ENCODE measurements at places on chromosomes 6 and 20.

GRCh38 chr6:127813699-127814027 lies 87.2 kb downstream of the THEMIS start:
- no peak for DNase-seq

GRCh38 chr6:31945507-31946369 lies at the start of gene CFB:
Gene CFB, plus strand, starts transcription at chr6:31946095. Its CDS starts 127 bp downstream, at chr6:31946222.
- DNase-seq: no peak

- DNase-seq: no peak
Observed at GRCh38 chr20:11235058-11235457, 561.3 kb upstream of the JAG1 start.

- no peak for DNase-seq
Observed at GRCh38 chr20:8940326-8940725, 128.6 kb upstream of the PLCB4 start.

- DNase-seq: no peak
Observed at GRCh38 chr6:119148098-119148824, 69.8 kb upstream of the FAM184A start.

DNA sequence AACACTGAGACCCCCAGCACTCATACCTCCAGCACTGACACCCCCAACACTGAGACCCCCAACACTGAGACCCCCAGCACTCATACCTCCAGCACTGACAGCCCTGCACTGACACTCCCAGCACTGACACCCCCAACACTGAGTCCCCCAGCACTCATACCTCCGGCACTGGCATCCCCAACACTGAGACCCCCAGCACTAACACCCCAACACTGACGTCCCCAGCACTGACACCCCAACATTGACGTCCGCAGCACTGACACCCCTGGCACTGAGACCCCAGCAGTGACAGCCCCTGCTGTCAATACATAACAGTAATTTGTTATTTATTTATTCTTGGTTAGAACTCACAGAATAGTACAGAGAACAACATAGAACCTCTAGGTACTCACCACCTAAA lies 58.0 kb downstream of the ERMARD start:
- no peak for DNase-seq

GRCh38 chr6:141026504-141026903 lies 1106.2 kb upstream of the GJE1 start:
- no peak for DNase-seq

DNA sequence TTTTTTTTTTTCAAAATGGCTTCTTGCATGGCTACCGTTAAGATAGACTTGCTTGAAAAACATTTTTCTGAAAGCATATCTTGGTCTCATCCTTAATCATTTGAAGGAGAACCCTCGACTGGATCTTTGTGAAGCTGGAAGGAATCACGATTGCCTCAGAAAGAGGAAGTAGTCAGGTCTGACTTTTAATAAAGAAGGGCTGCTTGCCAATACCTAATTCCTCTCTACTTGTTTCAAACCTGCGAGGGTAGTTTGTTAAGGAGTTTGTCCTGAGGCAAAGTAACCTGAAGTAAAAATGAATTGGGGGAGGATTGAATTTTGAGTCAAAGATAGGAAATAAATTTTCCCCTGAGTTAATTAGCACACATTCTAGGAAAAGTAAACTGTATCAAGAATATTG lies 288.1 kb upstream of the MAP3K7 start:
- no peak for DNase-seq

DNA sequence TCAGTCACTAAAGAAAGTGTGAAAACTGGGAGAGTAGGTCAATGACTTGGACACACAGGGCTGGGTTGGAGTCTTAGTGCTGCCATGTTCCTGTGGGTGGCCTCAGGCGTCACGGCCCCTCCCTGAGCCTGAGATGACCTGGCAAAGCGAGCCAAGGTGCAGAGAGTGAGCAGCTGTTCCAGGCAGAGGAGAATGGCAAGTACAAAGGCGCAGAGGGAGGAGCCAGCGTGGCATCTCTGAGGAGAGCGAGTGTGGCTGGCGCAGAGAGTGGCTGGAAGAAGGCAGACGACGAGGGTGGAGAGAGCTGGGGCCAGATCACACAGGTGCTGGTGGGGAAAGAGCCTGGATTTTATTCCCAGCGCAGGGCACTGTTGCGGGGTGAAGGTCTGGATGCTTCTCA lies 20.6 kb upstream of the CHMP4B start:
- DNase-seq: no peak

DNA sequence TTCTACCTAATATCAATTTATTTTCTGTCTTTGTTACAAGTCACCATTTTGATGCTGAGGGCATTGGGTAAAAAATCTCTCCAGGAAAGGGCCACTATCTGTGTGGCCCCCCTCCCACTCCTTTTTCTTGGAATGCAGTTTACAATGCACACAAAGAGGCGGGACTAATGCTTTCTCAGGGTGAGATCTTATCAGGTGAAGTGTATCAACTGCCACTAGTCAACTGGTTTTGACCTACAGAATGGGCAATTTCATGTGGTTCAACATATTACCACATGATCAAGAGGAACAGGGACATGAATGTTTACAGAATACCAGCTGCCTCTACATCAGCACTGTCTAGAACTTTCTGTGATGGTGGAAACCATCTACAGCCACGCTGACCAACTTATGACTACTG lies 3.7 kb downstream of the RRBP1 start:
- no peak for DNase-seq

- no peak for DNase-seq
Observed at GRCh38 chr20:8523684-8524083, 391.6 kb downstream of the PLCB1 start.

GRCh38 chr6:167831281-167831828 lies 4.6 kb downstream of the AFDN start:
- DNase-seq: no peak

- no peak for DNase-seq
Observed at GRCh38 chr6:122207794-122208193, 191.7 kb upstream of the HSF2 start.

DNA sequence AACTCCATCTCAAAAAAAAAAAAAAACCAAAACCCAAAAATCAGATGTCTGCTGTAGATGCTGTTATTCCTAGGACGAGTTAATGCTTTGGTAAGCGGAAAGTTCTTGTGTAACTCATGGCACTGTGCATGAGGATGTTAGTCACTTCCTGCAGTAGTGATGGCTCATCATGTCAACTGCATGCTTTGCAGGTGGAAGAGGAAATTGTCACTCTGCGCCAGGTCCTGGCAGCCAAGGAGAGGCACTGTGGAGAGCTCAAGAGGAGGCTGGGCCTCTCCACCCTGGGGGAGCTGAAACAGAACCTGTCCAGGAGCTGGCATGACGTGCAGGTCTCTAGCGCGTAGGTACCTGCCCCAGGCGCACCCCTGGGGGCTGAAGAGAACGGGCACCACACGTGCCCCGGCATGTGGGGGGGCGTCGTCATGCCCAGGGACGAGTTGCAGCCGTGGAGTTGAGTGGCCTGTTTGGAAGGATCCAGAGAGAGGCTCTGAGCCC lies 8.5 kb downstream of the TPD52L2 start:
- DNase-seq: peak; percentile 22

- no peak for DNase-seq
Observed at GRCh38 chr6:139613496-139613895, 239.0 kb upstream of the CITED2 start.

- DNase-seq: no peak
Observed at GRCh38 chr6:95117236-95117635, 460.1 kb upstream of the MANEA start.

DNA sequence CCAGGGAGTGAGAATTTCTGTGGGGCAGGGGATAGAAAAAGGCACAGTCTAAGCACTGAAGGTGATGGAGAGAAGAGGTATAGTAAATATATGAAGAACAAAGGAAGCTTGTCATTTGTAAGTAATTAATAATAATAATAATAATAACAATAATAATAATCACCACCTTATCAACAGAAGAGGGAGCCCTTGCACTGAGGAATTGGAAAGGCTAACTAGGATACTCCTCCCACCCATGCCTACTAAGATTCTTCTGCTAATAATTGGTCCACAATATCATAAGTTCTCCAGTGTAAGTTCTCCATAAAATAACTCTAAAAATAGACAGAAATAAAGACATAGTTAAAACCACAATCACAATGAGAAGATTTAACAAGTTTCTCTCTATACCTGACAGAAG lies 912 bp upstream of the OR12D3 start:
- no peak for DNase-seq

- no peak for DNase-seq
Observed at GRCh38 chr6:64890609-64891008, 816.4 kb downstream of the EYS start.

DNA sequence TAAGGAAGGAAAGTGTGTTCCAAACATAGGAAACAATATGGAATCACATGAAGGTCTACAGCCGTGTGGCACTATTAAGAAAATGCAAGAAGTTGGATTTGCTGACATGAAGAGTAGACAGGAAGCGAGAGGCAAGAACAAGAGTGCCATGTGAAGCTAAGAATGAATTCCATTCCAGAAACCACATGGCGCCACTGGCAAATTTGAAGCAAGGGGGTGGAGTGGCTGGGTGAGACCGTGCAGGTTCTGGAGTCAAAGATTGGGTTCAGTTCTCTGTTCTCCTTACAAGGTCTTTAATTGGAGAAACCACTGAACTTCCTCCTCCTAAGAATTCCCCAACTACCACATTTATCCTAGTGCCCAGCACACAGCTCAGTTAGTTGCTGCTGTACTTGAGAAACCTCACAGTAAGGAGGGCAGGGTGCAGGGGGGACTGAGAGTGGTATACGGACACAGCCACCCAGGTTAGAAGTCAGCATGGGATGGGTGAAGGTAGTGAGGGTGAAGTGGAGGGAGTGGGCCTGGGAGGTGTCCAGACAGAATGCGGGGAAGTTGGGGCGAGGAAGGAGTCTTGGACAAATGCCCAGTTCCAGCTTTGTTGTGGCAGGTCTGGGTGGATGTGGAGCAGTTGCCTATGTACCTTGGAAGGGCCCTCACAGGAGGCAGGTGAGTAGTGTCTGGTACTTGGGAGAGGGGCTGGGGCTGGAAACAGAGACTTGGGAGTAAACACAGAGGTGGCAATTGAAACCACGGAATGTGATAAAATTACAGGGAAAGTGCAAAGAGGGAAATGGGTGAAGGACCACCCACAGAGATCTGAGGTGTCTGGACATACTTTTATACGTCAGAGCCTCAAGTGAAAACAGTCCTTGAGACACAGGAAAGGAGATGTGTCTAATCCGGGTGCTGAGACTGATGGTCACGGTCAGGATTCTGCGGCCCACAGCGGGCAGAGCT lies 14.3 kb downstream of the LYRM4 start:
- no peak for DNase-seq

DNA sequence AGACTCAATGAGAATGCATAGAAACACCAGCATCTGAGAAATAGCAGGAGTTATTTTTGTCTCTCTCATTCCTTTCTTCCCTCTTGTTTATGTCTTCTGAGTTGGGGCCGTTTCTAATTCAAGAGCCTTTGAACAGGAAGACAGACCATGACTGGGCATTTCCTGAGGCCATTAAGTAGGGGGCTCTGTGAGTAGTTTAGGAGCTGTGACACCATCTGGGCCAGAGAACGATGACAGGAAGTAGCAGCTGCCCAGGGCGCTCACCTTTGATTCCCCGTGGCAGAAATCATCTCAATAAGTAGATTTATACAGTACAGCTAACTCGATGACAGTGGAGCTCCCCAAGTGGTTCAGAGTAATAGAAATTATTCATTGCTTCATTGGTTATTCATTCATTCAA lies 298.4 kb upstream of the PLN start:
- no peak for DNase-seq

DNA sequence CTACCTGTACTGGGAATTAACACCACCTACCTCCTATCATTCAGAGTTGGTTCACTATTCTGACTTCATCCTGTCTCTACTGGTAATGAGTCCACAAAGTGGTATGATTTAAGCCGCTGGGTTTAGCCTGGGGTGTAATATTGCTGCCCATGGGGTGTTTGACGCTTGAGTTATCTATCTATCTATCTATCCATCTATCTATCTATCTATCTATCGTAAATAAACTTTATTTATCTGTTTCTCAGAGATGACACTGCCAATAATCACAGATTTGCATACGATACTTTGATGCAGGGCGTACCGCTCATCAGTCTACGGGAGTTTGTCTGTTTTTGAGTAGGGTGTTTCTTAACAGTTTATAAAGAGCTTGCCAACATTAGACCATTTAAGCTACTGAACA lies 73.6 kb upstream of the ZNF184 start:
- DNase-seq: no peak

DNA sequence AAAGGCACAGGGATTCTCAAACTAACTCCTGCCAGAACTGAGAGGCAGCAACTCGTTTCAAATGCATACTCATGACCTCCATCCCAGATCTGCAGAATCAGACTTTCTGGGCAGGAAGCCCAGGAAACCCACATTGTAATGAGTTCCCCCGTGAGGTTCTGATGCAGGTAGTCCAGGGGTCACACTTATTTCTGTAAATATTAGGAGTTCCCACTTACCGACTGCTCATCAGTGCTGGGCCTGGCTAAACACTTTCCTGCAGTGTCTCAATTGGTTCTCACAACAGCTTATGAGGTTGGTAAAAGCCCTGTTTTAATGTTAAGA lies 11.6 kb downstream of the DUSP15 start:
- no peak for DNase-seq

DNA sequence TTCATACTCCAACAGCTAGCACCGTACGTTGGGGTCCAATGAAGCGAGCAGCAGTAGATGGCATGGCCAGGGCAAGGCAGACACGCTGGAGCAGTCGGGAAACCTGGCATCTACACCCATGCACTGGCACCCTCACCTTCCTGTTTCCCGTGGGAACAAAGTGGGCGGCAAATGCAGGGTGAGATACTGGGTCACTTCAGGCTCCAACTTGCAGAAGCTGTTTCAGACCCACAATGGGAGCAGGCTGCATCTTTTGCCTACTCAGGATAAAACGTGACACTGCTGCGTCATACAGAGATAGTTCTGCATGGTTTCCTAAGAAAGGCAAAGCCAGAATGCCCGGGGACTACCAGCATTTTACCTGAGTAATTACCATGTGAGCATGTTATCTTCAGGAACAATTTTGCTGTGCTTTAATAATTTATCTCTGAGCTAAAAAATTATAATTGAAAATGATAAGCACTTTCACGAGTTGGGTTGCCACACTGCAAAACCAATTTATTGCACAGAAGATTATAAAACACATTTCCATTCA lies 10.9 kb upstream of the CD93 start:
- no peak for DNase-seq

DNA sequence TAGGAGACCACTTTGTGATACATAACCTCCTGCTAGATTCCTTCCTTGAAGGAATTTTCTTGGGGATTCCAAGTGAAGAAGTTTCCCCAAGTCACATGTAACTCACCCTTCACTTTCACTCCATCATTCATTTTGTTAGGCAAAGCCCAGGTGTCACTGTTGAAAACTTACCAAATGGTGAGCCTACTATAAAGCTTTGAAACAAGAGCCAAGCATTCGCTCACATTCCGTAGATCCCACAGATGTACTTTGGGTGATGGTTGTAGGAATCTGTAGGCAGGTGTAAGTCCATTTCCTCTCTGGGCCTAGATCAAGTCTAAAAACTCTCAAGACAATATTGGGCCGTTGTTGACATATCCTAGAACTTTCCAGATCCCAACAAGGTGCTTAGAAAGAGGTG lies 74.1 kb downstream of the PRDM1 start:
- DNase-seq: no peak

DNA sequence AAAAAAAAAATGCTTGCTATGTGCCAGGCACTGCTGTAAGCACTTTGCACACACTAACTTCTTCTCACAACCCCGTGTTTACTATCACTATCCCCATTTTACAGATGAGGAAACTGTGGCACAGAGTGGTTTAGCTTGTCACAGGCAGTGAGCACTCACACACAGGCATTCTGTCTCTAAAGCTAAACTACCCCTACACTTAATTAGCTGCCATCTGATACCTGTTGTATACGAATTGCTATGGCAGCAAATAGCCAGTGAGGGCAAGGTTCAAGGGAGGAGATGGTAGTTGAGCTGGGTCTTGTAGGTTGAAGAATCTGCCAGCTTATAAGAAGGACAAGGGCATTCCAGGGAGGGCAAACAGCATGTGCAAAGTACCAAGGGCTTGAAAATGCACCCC lies 5.2 kb downstream of the TNNC2 start:
- DNase-seq: no peak

Data from central memory CD4-positive, alpha-beta T cell (primary cell).